T-helper 17 cell (primary cell): ENCODE measurements at places on chromosomes 12 and 14.

DNA sequence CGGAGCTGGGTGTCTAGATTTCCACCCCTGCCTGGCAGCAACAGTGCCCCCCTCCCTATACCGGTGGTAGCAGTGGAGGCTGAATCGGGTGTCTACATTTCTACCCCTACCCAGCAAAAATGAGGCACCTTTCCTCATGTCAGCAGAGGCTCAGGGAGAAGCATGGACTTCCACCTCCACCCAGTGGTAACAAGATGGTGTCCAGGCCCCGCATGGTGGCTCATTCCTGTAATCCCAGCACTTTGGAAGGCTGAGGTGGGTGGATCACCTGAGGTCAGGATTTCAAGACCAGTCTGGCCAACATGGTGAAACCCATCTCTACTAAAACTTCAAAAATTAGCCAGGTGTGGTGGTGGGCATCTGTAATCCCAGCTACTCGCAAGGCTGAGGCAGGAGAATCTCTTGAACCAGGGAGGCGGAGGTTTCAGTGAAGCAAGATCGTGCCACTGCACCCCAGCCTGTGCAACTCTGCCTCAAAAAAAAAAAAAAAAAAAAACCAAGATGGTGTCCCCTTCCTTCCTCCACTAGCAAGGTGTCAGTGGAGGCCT, 35.5 kb upstream of the OR5AU1 start:
- DNase-seq = no peak

DNA sequence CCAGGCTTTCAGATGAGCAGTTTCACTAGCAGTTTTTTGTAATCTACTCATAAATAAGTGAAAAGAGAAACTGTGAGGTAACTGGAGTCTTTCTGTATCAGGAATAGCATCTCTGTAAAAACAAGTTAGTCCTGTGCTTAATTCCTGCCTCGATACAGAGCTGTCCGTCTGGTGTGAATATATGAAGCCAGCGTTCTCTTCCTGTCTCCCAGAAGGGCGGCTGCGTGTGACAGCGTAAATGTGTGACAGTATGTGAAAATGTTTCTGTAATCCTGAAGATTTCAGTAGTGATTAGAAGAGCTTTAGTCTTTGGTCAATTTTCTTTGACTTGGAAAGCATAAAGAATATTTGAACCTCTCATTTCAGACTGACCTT, 150.3 kb downstream of the FBXL14 start:
- no peak for DNase-seq

DNA sequence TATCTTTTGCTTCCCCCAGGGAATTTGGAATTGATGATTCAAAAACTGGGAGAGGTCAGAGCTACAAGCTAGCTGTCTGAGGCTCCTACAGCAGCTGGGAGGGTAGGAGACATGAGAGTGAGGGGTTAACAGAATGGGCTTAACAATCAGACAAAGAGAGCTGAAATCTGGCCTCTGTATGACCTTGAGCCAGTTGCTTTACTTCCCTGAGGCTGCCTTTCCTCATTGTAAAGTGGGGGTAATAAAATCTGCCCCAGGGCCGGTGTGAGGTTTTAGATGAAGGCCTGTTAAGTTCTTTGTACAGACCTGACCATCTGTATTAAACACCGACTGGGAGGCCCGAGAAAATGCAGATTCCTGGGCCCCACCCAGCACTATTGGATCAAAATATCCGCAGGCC, 164.3 kb upstream of the NOS1 start:
- no peak for DNase-seq

- no peak for DNase-seq
Measured at GRCh38 chr14:38079886-38080285, 127.8 kb upstream of the SSTR1 start.

GRCh38 chr14:101030586-101030985, 127.1 kb upstream of the RTL1 start:
- DNase-seq = no peak

DNA sequence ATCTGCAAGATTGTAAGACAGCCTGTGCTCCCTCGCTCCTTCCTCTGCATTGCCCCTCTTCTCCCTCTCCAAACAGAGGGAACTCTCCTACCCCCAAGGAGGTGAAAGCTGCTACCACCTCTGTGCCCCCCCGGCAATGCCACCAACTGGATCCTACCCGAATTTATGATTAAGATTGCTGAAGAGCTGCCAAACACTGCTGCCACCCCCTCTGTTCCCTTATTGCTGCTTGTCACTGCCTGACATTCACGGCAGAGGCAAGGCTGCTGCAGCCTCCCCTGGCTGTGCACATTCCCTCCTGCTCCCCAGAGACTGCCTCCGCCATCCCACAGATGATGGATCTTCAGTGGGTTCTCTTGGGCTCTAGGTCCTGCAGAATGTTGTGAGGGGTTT, 37.4 kb downstream of the DAD1 start:
- DNase-seq = no peak

GRCh38 chr14:105087963-105088811, 23.0 kb upstream of the GPR132 start:
- no peak for DNase-seq

DNA sequence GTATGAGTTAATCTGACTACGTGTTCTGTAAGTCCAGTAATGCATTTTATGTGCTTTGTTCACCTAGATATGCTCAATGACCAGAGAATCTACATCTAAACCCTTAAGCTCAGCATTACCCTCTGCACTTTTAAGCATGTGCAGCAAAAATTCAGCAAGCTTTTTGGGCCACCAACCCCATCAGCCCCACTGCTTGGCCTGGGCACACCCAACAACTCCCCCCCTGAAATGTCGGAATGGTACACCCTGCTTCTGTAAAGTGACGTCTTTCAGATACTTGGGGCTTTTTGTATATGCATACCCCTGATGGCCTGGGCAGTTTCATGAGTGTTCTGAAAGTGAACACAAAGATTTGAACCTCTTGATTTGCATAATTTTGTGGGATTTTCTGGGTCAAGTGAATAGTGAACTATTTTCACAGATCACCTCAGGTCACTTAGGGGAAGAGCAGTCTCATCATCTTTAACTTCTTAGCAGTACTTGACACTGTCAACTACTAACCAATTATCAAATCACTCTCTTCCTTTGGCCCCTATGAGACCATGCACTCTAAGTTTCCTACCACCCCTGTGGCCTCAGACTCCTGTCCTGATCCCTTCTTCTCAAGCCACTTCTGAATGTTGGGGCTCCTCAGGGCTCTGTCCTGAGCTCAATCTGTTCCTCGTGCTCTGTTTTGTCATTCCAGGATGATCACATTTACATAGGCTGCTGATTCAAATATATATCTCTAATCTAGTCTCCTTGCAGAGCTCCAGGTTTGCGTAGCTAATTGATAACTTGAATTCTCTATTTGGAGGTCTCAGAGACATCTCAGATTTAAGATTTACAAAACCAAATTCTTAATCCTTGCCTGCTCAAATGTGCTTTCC, 36.3 kb upstream of the PPM1A start:
- no peak for DNase-seq

DNA sequence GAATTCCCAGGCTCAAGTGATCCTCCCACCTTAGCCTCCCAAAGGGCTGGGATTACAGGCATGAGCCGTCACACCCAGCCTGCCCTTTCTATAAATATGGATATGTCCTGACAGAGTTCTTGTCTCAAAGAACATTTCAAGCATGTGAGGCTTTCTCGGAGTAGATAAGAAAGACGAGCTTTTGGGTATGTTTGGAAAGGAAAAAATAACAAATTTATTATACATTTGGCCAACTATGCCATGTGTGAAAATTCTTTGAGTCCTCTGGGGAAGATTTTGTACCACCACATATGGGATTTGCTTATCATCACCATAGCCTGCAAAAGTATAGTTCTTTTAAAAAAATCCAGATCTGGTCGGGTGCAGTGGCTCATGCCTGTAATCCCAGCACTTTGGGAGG, 23.7 kb upstream of the MYBPC1 start:
- no peak for DNase-seq

GRCh38 chr12:109738878-109739665, 25.4 kb downstream of the FAM222A start:
- DNase-seq = no peak

- DNase-seq = no peak
Measured at GRCh38 chr12:68137335-68137830, 22.2 kb downstream of the IFNG start.

DNA sequence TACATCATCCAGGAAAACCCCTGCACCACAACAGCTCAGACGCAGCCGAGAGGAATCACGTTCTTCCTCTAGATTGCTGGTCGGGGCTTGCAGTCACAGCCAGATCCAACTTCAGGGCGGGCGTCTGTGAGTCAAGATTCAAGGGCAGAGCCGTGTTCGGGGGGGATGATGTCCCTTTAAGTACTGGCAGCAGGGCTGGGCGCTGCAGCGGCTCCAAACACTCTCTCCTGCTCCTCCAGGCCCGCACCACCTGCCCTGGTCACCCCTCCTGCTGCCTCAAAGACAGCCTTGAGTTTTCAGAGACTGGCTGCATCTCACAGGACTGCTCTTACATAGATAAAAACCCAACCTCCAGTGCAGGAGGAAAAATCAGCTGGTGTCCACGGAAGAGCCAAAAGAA, 68.3 kb downstream of the KDM2B start:
- DNase-seq = no peak
